NCI-H2081 (cell line): ENCODE measurements at places on chromosomes 11 and 22.
A peak's percentile ranks its signal among the peaks of the same experiment; 100 is the strongest.

DNA sequence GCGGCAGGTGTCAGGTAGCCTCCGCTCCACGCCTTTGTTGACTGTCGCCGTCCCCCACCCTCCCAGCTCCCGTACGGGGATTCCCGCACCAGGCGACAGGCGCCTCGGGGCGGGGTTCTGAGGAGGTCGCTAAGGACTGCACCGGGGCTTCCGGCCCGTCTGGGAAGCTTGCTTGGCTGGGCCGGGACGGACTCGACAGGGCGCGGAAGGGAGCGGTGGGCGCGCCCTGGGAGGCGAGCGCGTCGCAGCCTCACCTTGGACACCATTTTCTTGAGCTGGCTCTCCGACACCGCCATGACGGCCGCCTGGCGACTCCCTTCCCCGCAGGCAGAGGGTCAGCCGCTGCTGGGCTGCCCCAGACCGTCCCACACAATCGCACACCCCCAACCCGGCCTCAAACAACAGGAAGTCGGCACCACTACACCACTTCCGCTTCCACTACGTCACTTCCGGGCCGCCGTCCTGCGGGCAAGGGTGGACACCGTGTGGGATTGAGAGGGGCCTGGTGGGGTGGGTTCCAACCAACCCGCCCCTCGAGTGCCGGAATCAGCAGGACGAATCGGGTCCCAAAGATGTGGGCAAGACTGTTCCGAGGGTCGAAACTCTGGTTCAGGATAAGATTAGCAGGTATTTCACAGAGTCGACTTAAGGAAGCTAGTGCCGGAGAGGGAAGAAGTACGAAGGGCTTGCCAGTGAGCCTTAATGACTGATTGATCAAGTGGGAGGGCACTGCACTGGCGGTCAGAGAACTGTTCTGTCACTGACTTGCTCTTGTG lies at the start of gene TSG101:
Gene TSG101 (minus strand): TSS at position 422 of the 776 bp plus-strand sequence. CDS start 126 bp downstream, at position 296.
- peak; percentile 86 for DNase-seq

DNA sequence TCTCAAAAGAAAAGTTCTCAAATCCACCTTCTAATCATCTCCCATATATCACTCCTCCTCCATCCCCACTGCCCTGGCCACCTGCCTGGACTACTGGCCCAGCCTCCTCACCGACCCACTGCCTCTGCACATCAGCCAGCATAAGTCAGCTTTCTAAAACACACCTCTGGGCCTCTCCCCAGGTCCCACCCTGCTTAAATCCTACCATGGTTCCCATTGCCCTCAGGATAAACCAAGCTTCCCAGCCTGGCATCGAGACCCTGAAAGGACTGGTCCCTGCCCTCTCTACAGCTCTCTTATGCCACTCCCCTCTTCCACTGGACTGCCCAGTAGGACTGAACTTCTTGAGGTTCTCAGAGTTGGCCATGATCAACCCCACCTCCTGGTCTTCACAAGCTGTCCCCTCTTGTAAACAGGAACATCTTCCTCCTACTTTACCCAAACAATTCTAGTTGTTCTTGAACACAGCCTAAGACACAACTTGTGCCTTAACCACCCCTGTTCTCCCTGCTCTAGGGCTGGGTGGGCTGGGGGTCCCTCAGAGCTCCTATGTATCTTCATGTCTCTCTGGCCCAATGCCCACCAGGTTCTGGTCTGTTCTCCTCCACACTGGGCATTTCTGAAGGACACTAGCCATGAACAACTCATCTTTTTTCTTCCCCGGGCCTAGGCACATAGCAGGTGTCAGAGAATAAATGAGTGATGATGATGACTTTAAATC lies 12.6 kb upstream of the P2RY6 start:
- DNase-seq: no peak

- DNase-seq: no peak
Measured at GRCh38 chr11:15720460-15720859, 605.7 kb downstream of the INSC start.

GRCh38 chr11:133901999-133902398 lies 54.8 kb downstream of the IGSF9B start:
- no peak for DNase-seq

DNA sequence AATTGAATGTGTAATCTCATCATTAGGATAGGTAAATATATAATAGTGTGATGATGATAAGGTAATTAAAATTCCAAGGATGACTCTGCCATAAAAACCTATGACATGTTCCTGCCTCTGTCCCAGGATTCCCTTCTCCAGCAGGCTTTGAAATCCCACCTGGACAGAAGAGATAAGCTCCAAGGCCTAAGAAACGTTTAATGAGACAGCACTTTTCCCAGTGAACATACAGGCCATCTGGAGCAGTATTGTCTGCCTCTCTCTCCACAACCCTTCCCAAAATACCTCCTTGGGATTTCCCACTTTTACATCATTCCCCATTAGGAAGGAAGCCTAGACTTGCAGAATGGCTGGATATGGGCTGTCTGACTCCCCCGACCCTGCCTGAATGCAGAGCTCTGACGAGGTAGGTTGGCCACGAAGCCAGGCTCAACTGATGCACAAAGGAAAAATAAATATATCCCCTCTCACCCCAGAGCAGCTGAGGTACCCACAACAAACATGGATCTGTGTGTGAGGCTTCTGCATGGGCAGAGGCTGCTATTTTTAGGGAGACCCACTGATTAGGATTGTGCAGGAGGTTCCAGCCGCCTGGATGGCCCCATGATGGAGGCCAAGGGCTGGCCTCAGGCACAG lies 71.0 kb downstream of the TMPRSS5 start:
- no peak for DNase-seq

DNA sequence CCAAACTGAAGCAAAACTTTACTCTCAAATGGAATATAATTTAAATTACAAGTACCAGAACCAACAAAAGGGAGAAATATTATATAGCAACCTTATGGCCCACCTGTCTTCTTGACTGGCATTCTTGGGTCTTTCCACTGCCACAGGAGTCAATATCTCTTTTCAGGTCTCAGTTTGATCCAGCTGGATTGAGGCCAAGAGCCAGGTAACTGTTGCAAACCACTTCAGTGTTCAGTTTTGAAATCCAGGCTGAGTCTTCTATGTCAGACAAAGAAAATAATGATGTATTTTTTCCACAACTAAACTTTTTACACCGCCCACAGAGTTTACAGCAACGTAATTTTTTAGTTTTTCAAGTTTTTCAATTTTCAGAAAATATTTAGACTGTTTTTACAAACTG lies 648 bp downstream of the DLG2 start:
- no peak for DNase-seq

DNA sequence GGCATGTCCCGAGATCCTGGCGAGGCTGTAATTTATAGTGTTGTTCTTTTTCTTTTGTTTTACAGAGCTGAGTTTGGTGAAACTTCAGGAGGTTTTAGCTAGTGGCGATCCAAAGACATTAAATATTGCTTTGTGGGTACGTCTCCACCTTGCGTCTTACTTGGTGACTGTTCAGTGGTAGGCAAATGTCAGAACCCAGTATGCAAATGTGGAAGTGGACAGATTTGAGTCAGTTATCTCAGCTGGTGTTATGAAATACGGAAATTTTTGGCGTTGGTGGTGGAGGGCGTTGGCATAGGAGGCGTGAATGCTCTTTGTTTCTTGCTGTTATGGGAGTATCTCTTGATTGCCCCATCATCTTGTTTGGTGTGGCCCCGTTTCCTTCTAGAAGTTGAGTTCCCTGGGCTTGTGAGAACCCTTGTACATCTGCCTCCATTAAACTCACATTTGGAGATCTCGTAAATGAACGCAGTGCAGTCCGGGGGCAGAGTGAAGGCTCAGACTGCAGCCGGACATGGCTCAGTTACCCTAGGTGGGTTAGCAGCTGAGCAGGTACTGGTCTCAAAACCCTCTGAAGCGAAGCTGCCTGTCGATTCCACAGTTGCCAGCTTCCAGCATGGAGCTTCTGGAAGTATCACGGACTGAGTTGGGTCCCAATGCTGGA lies 39.9 kb downstream of the PTPRJ start:
- no peak for DNase-seq

- no peak for DNase-seq
Measured at GRCh38 chr22:48577691-48578090, 1250.0 kb downstream of the BRD1 start.

- DNase-seq: no peak
Measured at GRCh38 chr11:71452199-71453036, 585 bp upstream of the NADSYN1 start.

- no peak for DNase-seq
Measured at GRCh38 chr22:31141551-31141950, 1.2 kb upstream of the PLA2G3 start.

- no peak for DNase-seq
Measured at GRCh38 chr11:70572974-70573260, 174.6 kb downstream of the CTTN start.

GRCh38 chr11:33324302-33324985 lies 67.3 kb downstream of the HIPK3 start:
- DNase-seq: no peak

GRCh38 chr11:84524422-84525051 lies 1102.6 kb downstream of the DLG2 start:
- DNase-seq: no peak
